ENCODE measurements at places on chromosomes 12 and 14. TPM values are rescaled to one million over a fixed set of nuclear protein-coding genes. Genes with fewer than 3 reads are reported as not detected.

DNA sequence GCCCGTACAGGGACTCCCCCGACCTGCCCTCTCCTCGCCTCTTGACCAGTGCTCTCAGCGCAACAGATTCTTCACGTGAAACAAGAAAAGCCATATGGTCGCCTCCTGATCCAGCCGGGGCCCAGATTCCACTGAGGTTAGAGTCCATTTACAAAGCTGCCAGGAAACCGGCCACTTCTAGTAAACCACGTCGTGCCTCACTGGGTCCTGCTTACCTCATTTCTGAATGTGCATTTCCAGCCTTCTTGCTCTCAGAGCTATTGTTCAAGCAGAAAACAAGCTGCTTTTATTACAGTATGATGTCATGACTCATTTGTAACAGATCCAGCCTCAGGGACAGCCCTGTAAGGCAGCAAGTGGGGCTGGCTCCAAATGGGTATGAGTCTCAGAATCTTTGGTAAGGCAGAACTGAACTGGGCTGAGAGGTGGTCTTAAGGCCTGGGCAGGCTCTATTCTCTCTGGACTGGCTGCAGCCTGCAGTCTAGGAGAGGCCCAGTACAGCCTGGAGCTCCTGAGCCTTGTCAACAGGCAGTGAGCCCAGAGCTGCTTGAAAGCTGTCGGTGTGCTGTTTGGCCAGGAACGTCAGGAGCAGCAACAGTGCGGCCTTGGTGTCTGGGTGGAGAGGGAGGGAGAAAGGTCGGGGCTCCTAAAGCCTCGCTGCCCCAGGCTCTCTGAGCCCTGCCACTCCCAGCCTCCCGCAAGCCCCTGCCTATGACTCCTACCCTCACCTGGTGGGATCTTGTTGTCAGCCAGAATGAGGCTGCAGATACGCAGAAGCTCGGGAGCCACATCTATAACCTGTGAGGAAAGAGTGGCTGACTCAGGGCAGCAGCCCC lies 8.3 kb downstream of the REC8 start:
- no peak overlapping the region for H3K4me3 ChIP-seq
- no peak overlapping the region for H3K27ac ChIP-seq
- peaks cover 85% of the 10 kb centered on the region for H3K36me3 ChIP-seq

- peak; percentile 98 for DNase-seq
- H3K36me3 ChIP-seq, result no peaks in the 10 kb centered on the region
- peaks cover 25% of the 10 kb centered on the region for H3K4me1 ChIP-seq
Measured at GRCh38 chr12:27549801-27550652, 26.0 kb downstream of the PPFIBP1 start.

DNA sequence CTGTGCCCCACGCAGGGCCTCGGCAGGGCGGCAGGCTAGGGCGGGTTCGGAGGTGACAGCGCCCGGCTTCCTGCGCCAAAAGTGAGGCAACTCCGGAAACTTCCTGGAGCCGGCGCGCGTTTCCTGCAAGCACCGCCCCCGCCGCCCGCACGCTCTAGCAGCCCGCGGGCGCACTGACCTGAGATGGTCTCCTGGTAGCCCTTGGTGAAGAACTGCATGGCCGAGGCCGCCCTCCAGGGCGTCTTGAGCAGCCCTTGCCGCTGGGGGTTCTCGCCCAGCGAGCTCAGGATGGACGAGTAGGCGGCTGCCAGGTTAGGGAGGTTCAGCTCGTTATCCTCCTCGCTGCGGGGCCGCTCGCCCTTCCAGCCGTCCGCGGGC lies 494 bp downstream of the GCH1 start:
- no peaks in the 10 kb centered on the region for H3K36me3 ChIP-seq
- peak overlapping the region; percentile 89 for H3K27ac ChIP-seq
- peaks cover 5% of the 10 kb centered on the region for H3K27me3 ChIP-seq

DNA sequence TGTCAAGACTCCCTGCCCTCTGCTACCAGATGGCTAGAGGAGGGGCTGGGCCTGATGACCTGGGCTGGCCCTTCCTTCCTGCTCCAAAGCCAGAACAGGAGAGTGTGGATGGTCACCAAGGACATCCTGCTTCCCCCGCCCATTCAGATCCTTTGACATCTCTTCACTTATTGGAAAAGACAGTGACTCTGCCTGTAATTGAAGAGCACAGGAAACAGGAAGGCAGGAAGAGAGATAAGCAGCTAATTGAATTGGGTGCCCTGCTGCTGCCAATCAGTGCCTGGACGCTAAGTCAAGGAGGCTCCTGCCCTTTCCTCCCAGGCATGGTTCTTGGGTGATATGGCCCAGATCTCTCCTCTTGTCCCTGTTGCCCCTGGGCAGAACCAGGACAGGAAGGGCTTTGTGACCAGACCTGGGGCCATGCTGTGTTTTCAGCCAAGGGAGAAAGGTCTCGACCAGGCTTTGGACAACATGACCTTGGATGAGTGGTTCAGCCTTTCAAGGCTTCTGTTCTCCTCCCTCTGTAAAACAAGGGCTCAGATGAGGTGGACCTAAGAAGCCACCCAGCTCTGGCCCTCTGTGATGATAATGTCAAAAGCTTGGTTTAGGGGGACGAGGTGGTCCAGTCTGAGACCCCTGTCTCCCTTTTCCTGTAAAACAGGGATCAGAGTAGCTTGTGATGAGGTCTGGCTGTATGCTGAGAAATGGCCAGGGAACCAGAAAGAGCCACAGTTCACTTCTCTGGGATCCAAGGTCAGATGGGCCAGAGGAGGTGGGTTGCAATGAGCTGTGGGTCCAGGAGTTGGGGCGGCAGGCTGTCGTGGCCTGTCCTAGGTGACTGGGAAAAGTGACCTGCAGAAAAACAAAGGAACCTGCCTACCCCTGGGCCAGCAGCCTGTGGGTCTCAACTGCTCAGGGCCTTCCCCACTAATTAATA lies 38.8 kb downstream of the FAM222A start:
- H3K27me3 ChIP-seq, result no peaks in the 10 kb centered on the region
- H3K27ac ChIP-seq, result no peak overlapping the region
- H3K36me3 ChIP-seq, result no peaks in the 10 kb centered on the region
- no peak overlapping the region for H3K4me3 ChIP-seq
- H3K4me1 ChIP-seq, result no peaks in the 10 kb centered on the region

DNA sequence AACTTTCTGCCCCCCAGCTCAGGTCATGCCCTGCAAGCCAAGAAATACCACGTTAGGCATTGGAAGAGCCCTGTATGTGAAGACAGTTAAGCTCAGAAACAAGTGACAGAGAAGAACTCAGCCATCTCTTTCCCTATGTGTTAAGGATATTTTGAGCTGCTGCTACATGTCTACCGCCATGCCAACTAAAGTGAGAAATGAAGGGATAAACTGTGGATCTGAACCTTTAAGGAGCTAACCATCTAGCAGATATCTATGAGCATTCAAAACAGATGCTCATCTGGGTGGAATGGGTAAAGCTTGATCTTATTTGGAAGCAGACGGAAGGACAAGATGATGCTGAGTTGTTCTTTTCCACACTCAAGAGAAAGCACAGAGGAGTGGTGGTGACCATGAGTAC lies 250.7 kb downstream of the NTF3 start:
- no peak for DNase-seq
- peaks cover 31% of the 10 kb centered on the region for H3K27me3 ChIP-seq
- H3K36me3 ChIP-seq, result no peaks in the 10 kb centered on the region
- H3K4me1 ChIP-seq, result peaks cover 3% of the 10 kb centered on the region
- H3K4me3 ChIP-seq, result no peak overlapping the region
- no peak overlapping the region for H3K27ac ChIP-seq

DNA sequence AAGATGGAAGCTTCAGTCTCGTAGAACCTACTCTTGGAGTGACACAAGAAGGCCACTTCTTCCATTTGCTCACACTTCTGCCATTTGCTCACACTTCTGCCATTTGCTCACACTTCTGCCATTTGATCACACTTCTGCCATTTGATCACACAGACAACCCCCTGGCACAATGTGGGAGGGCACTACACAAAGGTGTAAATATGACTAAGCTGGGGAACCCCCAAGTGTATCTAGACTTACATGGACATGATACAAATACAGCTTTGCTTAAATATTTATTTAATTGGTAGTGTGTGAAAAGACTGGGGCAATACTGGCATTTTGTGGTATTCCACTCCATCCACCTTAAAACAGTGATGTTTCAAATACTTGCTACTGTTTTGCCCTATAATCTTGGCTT lies 296.2 kb upstream of the PPFIA2 start:
- no peak for DNase-seq
- H3K4me1 ChIP-seq, result no peaks in the 10 kb centered on the region
- no peak overlapping the region for H3K4me3 ChIP-seq
- no peak overlapping the region for H3K27ac ChIP-seq
- H3K27me3 ChIP-seq, result no peaks in the 10 kb centered on the region

GRCh38 chr14:60773558-60773957 lies 39.0 kb downstream of the MNAT1 start:
- H3K27ac ChIP-seq, result no peak overlapping the region
- H3K36me3 ChIP-seq, result no peaks in the 10 kb centered on the region
- no peak for DNase-seq
- no peaks in the 10 kb centered on the region for H3K4me1 ChIP-seq

DNA sequence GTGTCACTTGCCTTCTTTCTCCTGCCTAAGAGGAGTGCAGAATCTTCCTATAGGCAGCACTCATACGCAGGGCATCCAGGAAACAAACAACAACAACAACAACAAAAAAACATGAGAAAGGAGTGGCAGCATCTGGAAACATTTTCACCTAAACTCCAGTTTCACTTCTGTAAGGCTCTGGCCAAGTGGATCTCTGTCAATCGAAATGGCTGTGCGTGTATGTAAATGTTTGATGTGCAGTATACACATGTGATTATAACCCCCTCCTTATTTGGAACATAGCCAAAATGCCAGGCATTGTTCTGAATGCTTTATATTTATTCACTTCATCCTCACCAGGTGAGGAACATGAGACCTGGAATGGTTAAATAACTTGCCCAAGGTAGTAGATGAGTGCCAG lies 76.8 kb downstream of the COX16 start:
- no peaks in the 10 kb centered on the region for H3K36me3 ChIP-seq
- H3K27ac ChIP-seq, result no peak overlapping the region
- H3K4me3 ChIP-seq, result no peak overlapping the region
- DNase-seq, result no peak
- H3K4me1 ChIP-seq, result no peaks in the 10 kb centered on the region
- H3K27me3 ChIP-seq, result no peaks in the 10 kb centered on the region

DNA sequence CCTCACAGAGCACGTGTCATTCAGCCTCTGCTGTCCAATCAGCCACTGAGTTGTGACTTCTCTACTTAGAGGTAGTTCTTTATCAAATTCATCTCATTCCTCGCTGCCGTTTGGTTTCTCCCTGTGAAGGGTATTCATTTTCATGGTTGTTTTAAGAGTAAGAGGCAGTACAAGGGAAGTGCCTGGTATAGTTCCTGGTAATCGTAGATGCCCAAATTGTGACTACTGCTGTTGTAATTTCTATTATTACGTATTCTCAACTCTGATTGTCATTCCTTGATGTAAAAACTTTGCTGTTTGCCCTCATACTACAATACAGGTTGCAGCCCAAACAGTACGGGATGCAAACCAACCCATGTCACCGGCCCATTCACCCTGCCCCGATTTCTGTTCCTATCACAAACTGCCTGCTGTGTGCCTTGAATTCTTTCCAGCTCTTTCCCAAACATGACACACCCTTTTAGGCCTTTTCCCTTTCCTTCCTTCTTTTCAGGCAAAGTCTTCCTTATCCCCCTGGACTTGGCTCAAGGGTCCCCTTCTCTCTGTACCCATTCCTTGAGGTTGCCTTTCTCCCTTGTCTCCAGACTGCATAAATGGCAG lies 93.0 kb downstream of the SLC25A47 start:
- no peak overlapping the region for H3K4me3 ChIP-seq
- no peaks in the 10 kb centered on the region for H3K27me3 ChIP-seq
- no peaks in the 10 kb centered on the region for H3K36me3 ChIP-seq
- H3K4me1 ChIP-seq, result peaks cover 2% of the 10 kb centered on the region
- DNase-seq, result no peak
- H3K27ac ChIP-seq, result no peak overlapping the region

- H3K4me1 ChIP-seq, result peaks cover 2% of the 10 kb centered on the region
- no peaks in the 10 kb centered on the region for H3K36me3 ChIP-seq
- H3K27me3 ChIP-seq, result peaks cover 11% of the 10 kb centered on the region
- DNase-seq, result no peak
- H3K4me3 ChIP-seq, result no peak overlapping the region
Measured at GRCh38 chr14:67409461-67409860, 2.5 kb downstream of the PLEK2 start.

DNA sequence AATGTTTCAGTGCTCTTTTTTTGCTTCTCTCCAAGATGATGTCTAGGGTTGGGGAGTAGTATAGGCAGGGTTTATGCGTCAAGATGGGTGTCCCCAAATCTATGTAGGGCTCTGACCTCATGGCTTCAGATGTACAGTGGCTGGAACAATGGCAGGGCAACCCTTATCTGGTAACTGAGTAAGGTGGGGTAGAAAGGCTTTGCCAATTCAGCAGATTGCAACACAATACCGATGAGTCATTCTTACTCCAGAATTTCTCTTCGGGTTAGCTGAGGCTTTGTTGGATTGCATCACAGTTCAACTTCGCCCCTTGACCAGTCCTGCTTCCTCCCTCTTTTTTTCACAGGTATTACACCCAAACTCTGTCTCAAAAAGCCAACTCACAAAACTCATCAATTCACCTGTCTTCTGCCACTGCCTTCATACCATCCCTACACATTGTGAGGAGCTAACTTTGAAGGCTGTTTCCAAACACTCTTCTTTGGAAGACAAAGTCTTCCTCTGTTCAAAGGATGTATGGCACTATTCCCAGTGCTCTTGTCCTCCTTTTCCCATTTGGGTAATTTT lies 190.2 kb upstream of the CNOT2 start:
- H3K27me3 ChIP-seq, result no peaks in the 10 kb centered on the region
- H3K27ac ChIP-seq, result no peak overlapping the region
- no peak for DNase-seq
- H3K4me1 ChIP-seq, result no peaks in the 10 kb centered on the region

GRCh38 chr14:54713379-54713778 lies 146.5 kb downstream of the SAMD4A start:
- no peak overlapping the region for H3K4me3 ChIP-seq
- peak; percentile 76 for DNase-seq
- H3K27me3 ChIP-seq, result no peaks in the 10 kb centered on the region
- H3K4me1 ChIP-seq, result peaks cover 43% of the 10 kb centered on the region
- no peak overlapping the region for H3K27ac ChIP-seq

DNA sequence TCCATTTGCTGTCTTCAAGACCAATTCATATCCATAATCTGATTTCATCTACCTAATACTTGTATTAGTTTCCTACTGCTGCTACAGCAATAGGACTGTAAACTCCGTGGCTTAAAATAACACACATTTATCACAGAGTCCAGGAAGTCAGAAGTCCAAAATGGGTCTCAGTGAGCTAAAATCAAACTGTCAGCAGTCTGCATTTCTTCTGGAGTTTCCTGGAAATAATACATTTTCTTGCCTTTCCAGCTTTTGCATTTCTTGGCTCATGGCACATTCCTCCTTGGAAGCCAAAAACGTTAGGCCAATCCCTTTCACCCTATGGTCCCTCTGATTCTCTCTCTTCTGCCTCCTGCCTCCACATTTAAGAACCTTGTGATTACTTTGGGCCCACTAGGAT lies 239.8 kb downstream of the PRKD1 start:
- H3K4me1 ChIP-seq, result peaks cover 2% of the 10 kb centered on the region
- H3K27me3 ChIP-seq, result no peaks in the 10 kb centered on the region
- no peak overlapping the region for H3K27ac ChIP-seq
- H3K36me3 ChIP-seq, result no peaks in the 10 kb centered on the region
- H3K4me3 ChIP-seq, result no peak overlapping the region
- peak; percentile 31 for DNase-seq

CBLN3 gene
- 4.9 TPM for total RNA-seq

FOXM1 gene
- 4.0 TPM for total RNA-seq

WNT1 gene
- 0.20 TPM for total RNA-seq

LRFN5 gene
- 12.6 TPM for total RNA-seq
